ENCODE measurements at places on chromosomes 13 and 19.

GRCh38 chr13:73194310-73194709 is 135.5 kb downstream of the KLF5 start:
- DNase-seq, result no peak

DNA sequence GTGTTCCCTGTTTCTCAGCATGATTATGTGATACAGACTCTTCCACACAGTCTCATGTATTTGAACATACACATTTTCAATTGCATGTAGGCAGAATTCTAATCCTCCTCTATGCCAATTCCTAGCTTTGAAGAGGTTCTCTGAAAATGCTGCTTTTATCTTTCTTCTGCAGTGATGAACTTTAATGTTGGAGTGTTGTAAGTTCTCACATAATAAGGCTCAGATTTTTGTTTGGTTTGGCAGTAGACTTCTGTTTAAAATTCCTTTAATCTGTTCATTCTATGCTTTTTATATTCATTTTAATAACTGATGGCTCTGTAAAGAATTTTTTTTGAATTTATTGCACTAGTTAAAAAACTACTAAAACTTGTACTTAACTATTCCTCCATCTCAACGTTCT is 225.8 kb downstream of the GGACT start:
- DNase-seq, result no peak

- no peak for DNase-seq
Observed at GRCh38 chr19:5484398-5485285, 29.4 kb downstream of the ZNRF4 start.

- no peak for DNase-seq
Observed at GRCh38 chr19:34733266-34733745, 737 bp upstream of the ZNF181 start.

- no peak for DNase-seq
Observed at GRCh38 chr19:40366697-40367561, 18.4 kb downstream of the PLD3 start.

DNA sequence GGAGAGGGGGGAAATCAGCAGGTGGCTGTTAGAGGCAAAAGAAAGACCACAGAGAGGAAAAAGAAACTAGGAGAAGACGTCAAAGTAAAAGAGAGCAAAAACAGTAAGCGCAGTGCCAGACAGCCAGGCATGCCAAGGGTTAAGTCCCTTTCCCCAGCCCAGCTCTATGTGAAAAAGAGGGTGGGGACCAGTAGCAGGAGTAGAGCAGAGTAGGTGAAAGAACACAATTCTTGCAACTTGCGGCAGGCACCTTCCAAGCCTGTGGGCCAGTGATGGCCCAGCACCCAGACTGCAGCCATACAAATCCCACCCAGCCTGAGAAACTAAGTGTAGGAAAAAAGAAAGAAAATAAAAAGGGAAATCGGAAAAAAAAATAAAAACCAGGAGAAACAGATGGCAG is 64.2 kb upstream of the ZNF85 start:
- no peak for DNase-seq

- DNase-seq, result no peak
Observed at GRCh38 chr19:48043675-48044258, at the start of gene CABP5. CABP5 (minus strand) TSS chr19:48044079; CDS start chr19:48043922, 157 bp downstream.

GRCh38 chr13:31860002-31860401 is 120.7 kb downstream of the RXFP2 start:
- DNase-seq, result no peak

GRCh38 chr19:31598730-31599238 is 249.5 kb upstream of the TSHZ3 start:
- no peak for DNase-seq

DNA sequence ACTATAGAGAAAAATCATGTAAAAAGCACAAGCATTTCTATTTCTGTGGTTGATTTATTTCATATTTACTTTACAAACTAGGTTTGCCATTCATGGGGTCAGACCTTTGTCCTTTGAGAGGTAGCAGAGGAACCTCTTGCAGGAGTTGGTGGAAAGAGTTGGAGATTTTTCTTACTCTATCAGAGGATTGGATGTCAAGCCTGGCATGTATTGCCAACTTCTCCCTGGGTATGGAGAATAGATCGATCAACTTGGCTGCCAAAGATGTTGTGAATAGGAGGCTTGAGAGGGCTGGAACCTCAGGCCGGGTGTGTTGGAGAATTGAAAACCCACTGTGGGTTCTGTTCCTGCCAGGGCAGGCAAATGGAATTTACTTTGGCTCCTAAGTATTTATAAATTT is 81.2 kb downstream of the WDFY2 start:
- DNase-seq, result no peak

GRCh38 chr19:45125360-45125759 is 32.4 kb downstream of the PPP1R37 start:
- DNase-seq, result no peak

DNA sequence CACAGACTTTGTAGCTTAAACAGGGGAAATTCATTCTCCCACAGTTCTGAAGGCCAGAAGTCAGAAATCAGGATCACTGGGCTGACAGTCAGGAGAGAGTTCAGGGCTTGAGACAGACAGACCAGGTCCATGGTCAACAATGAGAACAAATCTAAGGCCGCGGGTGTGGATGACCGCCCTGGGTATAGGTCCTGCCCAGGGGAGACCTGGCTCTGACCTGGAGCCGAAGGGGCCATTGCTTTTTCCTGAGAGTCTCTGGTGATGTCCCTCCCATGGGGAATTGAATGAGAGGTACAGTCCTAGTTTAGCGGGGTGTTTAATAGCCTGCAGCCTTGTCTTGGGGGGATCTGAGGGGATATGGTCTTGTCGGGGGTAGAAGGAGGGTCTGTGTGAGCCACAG is 25.2 kb upstream of the FBL start:
- no peak for DNase-seq

DNA sequence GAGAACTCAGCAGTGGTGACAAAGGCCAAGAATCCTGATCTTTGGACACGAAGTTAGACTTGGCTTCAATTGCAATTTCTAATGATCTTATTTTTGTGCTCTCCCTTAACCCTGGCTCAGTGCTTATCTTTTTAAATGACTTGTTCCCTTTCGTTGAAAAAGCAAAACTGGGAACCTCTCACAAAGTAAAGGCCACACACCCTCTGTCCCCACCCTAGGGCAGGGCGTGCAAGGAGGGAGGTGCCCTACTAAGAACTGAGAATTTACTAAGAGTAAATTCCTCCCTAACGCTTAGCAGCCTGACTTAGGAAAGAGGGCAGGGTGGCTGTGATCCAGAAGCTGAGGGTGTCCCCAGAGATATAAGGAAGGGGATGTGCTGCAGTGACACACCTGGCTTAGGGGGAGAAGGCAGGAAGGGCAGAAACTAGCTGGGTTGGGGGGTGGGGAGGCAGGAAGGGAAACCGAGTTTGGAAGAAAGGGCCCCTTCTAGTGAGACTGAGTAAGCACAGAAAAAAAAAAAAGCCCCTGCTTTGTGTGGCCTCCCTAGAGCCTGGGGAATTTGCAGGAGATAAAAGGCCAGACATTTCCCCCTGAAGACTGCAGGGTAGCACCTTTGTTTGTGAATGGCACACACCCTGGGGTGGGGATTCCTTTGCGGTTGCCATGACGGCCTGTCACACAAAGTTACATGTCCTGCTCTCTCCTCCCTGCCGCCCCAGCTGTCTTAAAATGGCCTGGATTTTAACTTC is 435.1 kb downstream of the EFNB2 start:
- no peak for DNase-seq

DNA sequence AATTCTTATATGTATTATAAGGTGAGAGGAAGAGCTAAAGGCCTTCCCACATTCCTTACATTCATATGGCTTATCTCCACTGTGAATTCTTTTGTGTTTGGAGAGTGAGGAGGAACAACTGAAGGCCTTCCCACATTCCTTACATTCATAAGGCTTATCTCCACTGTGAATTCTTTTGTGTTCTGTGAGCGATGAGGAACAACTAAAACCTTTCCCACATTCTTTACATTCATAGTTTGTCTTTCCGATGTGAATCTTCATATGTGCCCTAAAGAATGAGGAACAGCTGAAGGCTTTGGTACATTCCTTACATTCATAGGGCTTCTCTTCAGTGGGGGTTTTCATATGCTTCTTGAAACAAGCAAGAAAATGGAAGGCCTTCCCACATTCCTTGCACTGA is 13.3 kb downstream of the ZNF699 start:
- no peak for DNase-seq

- DNase-seq, result no peak
Observed at GRCh38 chr19:44308011-44308410, 3.2 kb upstream of the ZNF235 start.

DNA sequence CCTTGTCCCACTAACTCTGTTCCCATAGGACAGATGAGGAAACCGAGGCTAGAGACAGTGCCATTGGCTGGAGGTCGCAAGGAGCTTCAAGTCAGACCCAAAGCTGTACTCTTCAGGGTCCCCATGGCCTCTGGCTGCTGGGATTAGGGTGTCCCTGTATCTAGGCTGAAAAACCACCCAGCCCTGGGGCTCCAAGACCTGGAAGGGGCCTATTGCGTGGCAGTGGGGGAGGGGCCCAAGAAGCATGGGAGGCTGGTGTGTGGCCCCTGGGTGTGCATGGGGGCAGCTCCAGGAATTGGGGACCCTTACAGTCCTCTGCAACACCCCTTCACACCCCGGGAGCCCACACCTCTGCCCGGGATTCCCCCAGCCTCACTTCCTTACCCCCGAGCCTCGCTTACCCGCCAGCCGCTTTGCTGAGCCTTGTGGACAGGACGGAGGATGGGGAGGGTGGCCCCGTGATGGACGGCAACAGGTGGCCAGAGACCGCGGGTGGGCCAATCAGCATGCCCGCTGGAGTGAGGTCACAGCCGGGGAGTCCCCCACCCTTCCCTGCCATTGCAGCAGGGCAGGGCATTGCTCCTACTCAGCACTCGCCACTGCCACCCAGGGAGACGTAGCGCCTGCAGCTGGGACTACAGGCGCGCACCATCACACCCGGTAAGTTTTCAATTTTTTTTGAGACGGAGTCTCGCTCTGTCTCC is at the start of gene JSRP1:
Gene JSRP1, minus strand, starts transcription at position 436 of the 704 bp plus-strand sequence. CDS start 1,103 bp downstream, outside the sequence.
- no peak for DNase-seq

- no peak for DNase-seq
Observed at GRCh38 chr19:2259336-2259735, 3.1 kb upstream of the JSRP1 start.

DNA sequence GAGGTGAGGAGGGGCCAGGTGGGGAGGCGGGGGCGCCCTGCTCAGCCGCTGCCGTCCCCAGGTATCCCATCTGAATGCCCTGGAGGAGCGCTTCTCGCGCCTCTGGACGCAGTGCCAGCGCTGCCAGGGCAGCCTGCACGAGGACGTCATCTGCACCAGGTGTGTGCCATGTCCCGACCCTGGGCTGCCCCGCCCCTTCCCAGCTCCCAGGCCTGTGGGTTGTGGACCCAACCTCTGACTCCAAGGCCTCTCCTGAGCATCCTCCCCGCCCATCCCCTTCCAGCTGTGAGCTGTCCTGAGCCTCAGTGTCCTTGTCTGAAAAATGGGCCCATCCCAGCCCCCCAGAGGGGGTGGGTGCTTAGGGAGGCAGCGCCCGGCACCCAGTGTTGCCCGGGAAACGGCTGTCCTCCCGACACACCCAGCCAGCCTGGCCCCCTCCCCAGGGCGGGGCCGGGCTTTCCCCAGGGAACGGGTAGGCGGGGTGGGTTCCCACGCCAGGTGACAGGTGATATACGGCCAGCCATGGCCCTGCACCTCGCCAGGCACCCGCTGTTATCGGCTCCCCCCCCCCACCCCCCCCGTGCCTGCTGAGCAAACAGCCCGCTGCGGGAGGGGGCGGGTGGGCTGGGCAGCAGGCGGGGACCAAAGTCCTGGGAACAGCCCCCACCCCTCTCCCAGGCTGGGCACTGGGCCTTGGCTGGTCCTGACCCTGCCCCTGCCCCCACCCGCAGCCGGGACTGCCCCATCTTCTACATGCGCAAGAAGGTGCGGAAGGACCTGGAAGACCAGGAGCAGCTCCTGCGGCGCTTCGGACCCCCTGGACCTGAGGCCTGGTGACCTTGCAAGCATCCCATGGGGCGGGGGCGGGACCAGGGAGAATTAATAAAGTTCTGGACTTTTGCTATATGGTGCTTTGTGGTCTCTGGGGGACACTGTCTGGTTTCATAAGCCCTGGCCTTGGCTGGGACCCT is 1.3 kb upstream of the SPIB start:
- DNase-seq, result no peak

DNA sequence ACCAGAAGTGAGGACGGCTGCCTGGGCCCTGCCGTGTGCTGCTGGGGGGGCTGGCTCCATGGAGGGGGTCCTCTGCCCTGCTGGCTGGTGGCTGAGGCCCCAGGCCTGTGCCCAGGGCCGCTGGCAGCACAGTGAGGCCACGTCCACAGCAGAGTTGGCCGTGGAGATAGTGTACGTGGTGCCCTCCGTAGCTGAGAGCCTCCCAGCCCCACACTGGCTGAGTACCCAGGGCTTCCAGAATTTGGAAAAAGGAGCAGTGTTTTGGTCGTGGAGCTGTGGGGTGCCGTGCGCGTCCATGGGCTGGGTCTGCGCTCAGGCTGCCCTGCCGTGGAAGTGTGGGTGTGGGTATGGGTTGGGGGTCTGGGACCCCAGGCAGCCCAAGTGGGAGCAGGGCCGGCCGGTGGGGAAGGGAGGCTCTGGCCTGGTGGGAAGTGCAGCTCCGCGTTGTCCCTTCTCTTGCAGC is 5.9 kb downstream of the PTBP1 start:
- no peak for DNase-seq

DNA sequence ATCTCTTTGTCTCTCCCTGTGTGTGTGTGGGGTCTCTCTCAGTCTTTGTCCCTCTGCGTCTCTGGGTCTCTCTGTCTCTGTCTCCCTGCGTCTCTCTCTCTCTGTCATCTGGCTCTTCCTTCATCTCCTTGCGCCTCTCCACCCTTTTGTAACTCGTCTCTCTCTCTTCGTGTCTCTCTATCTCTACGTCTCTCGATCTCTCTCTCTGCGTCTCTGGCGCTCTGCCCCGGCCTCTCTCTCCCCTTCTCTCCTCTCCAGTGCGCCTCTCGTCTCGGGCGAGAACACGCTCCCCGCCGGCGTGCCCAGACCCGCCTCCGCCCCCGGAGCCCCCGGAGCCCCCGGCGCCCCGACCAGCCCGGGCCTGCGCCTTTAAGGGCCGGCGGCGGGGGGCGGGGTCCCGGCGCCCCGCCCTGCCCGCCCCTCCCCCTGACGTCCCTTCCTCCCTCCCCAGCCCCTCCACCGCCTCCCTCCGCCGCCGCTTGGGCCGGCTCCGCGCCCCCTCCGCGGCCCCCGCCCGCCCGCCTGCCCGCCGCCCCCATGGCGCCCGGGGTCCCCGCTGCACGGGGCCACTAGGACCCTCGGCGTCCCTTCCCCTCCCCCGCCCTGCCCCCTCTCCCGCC is at the start of gene MARK4:
Gene MARK4, plus strand, starts transcription at position 440 of the 620 bp plus-strand sequence. CDS start 318 bp downstream, outside the sequence.
- DNase-seq, result peak; percentile 45

GRCh38 chr13:77343841-77344240 is 16.9 kb upstream of the MYCBP2 start:
- no peak for DNase-seq

- no peak for DNase-seq
Observed at GRCh38 chr13:51549593-51549992, 34.7 kb upstream of the WDFY2 start.

GRCh38 chr13:99225078-99225477 is 24.4 kb downstream of the UBAC2 start:
- no peak for DNase-seq
